Mesangial cell (primary cell): ENCODE measurements at places on chromosomes 1 and 21. TPM values are rescaled to one million over a fixed set of nuclear protein-coding genes. Genes with fewer than 3 reads are reported as not detected.

EDARADD gene
- 1.5 and 2.4 TPM in 2 replicates for total RNA-seq

CHRNB2 gene
- 0.25 TPM in 1 of 2 replicates, not detected in the other for total RNA-seq

FAM163A gene
- total RNA-seq, result not detected in 2 replicates

TOR1AIP2 gene
- 37.5 and 38.3 TPM in 2 replicates for total RNA-seq

SYPL2 gene
- total RNA-seq, result 0.13 TPM in 1 of 2 replicates, not detected in the other

RIPPLY3 gene
- total RNA-seq, result 0.16 and 0.51 TPM in 2 replicates

RIMS3 gene
- 1.8 and 3.7 TPM in 2 replicates for total RNA-seq

TMEM51 gene
- 21.7 and 22.0 TPM in 2 replicates for total RNA-seq

C1orf115 gene
- total RNA-seq, result 1.1 and 4.6 TPM in 2 replicates

ADARB1 gene
- total RNA-seq, result 3.6 and 8.9 TPM in 2 replicates

LRRC8B gene
- 5.2 and 7.1 TPM in 2 replicates for total RNA-seq

OR10J1 gene
- total RNA-seq, result not detected in 2 replicates

SYT14 gene
- total RNA-seq, result 2.6 and 8.0 TPM in 2 replicates

LRRC53 gene
- total RNA-seq, result not detected in 2 replicates

DCDC2B gene
- not detected in 2 replicates for total RNA-seq

ITLN2 gene
- not detected in 2 replicates for total RNA-seq
